Lung (tissue), 17 donors: ENCODE measurements at places on chromosomes 2 and 18.

GRCh38 chr2:236576087-236576486, 6.5 kb downstream of the ACKR3 start:
- peak; percentile 83 for DNase-seq
- no peaks in the 10 kb centered on the region for H3K27me3 ChIP-seq
- H3K4me1 ChIP-seq, result peaks cover 2% of the 10 kb centered on the region
- no peak overlapping the region for H3K4me3 ChIP-seq
- H3K27ac ChIP-seq, result no peak overlapping the region
- peaks cover 6% of the 10 kb centered on the region for H3K36me3 ChIP-seq

DNA sequence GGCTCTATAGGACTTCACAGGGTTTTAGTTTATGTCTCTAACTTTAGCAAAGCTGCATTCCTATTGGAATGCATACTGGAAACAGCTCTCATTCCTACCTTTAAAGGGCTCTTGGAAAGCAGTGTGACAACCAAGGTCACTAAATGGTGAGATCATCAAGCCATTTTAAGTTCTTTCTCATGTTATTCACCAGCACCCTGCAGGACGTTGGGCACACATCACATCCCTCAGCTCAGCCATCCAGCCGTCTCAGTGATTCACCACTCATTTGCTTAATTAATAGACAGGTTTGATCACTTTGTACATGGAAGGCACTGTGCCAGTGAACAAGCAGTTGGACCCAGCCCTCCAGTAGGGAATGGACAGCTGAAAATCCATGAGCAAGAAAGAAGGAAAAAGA, 32.2 kb upstream of the RBM44 start:
- no peaks in the 10 kb centered on the region for H3K27me3 ChIP-seq
- H3K36me3 ChIP-seq, result peaks cover 20% of the 10 kb centered on the region

DNA sequence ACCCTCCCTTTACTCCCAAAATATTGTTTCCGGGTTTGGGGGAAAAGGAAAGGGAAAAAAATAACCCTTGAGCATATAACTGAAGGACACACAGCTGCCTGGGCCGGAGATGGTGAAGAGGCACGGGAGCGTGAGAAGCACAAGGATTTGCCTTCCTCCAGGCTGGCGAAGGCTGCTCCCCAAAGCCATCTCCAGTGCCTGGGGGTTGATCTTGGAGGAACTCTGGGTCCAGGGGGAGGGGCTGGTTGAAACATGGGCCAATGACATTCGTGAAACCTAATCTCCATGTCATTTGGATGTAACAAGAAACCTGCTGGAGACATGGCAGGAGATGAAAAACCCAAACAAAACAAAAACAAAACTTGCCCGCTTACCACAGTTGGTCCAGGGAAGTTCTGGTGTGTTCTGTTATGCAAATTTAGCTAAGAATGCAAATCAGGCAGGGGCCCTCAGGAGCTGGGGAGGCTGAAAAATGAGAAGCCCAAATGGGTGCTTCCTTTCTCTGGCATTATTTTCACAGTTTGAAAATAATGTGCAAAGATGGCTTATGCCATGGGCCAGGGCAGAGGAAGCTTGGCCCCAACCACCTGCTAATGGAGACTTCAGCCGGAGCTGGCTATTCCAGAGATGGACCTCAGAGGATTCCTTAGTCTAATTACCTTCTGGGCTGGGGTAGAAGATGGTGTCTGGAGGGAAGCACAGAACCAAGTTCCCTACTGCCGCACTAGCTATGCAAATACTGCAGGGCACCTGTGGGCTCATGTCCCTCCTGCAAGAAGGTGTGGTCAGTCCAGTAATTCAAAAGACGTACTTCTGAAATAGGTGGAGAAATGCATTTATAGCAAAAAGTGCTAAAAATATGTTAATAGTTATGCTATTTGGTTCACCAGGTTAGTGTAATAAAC, 180.9 kb downstream of the BCL2 start:
- H3K4me1 ChIP-seq, result no peaks in the 10 kb centered on the region
- H3K27me3 ChIP-seq, result no peaks in the 10 kb centered on the region
- peak overlapping the region; percentile 26 for H3K27ac ChIP-seq
- no peak overlapping the region for H3K4me3 ChIP-seq
- no peaks in the 10 kb centered on the region for H3K36me3 ChIP-seq
- peak; percentile 55 for DNase-seq

DNA sequence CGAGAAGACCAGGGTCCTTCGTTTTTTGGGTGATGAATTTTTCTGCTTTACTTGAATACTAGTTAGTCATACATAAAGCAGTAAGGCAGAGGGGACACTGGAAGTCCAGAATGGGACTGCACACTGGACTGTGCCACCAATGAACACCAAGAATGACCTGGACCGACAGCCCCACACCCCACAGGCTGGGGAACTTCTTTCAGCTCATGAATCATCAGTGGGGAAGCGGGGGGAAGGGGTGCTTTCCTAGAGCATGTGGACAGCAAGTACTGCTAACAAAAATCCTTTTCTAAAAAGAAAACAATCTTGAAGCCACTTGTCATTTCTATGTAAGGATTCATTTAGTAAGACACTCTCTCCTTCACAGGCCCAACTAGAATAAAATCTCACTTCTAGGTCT, 86.0 kb downstream of the DTNB start:
- H3K36me3 ChIP-seq, result no peaks in the 10 kb centered on the region
- no peaks in the 10 kb centered on the region for H3K4me1 ChIP-seq
- no peak overlapping the region for H3K27ac ChIP-seq
- DNase-seq, result no peak
- no peak overlapping the region for H3K4me3 ChIP-seq

- H3K4me3 ChIP-seq, result no peak overlapping the region
- DNase-seq, result no peak
- no peak overlapping the region for H3K27ac ChIP-seq
These were observed 15.5 kb upstream of the CD8A start for GRCh38 chr2:86806059-86806857.

DNA sequence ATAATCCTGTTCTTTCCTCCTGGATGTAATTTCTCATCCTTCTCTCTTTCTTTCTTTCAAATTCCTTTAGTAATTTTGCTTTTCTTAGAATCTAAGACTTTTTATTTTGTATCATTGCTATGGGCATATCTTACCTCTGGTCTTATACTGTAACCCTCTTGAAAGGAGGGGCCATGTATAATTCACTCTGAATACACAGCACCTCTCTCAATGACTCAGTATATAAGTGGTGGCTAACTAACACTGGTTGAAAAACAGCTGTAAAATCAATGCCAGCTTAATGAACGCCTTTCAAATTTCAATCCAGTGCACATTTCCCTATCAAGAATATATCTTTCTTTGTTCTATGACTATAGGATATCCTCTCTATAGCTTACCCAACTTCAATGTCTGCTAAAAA, 53.7 kb downstream of the CWC22 start:
- H3K27ac ChIP-seq, result no peak overlapping the region
- H3K36me3 ChIP-seq, result peaks cover 18% of the 10 kb centered on the region
- no peaks in the 10 kb centered on the region for H3K4me1 ChIP-seq
- no peak for DNase-seq

DNA sequence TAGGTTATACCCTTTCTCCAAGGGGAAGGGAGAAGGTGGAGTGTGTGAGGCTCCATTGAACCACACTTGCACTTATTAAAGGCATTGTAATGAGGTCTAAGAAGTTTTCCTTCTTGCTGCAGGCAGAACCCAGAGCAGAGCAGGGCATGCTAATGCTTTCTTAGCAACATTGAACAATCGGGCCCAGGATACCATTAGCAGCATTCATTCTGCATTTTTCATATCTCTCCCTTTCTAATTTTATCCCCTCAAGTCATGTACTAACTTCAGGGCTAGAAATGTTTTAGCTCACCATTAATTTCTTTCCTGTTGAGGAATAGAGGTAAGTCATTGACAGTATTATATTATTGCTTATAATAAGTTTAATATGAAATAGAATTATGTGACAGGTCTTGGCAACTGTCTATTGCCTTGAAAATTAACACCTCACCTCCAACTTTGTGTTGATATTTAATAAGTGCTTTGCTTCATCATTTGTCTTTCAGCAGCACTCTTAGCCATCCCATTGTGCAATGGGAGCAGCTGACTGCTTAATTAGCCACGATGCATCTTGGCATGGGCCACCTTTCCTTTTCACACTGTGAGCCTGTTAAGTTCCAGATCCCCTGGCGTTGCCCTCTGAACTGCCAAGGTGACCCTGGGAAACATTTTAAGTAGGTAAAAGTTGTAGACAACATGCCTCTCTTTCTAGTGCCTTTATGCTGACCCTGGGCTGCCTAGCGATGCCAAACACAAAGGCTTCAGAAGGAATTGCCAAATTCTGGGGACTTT, 300.8 kb upstream of the MEX3C start:
- H3K4me3 ChIP-seq, result no peak overlapping the region
- H3K27me3 ChIP-seq, result no peaks in the 10 kb centered on the region
- H3K27ac ChIP-seq, result no peak overlapping the region
- H3K4me1 ChIP-seq, result no peaks in the 10 kb centered on the region

DNA sequence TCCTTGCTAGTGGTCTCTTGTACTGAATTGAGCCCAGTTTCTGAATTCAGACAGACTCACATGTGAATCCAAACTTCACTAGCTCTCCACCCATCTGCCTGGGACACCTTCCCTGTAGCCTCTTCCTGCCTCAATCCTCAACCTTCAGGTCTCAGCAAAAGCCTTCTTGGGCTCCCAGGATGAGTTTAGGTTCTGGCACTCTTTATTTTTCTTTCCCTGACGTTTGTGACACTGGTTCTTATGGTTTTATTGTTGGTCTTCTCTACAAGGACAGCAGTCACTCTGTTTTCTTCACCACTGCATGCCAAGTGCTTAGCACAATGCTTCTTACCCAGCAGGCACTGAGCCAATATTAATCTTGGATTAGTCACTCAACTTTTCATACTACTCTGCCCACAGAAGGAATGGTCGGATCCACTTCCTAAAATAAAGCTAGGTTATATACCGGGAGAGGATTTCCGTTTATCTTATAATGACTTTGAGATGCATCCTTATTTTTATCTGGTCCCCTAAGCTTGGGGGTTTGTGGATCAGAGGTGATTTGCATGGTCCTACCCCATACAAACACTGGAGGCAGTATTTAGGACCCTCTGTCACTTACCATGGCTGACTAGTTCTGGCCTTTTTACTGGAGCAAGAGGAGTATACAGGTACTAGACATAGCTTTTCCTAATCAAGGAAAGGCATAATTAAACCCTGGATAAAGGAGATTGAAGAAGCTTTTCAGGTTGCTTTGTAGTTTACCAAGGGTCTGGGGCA, 186.3 kb downstream of the MYCN start:
- H3K4me3 ChIP-seq, result no peak overlapping the region
- H3K4me1 ChIP-seq, result no peaks in the 10 kb centered on the region
- DNase-seq, result no peak
- no peaks in the 10 kb centered on the region for H3K27me3 ChIP-seq
- H3K27ac ChIP-seq, result no peak overlapping the region

GRCh38 chr2:227479865-227480475, 8.0 kb downstream of the AGFG1 start:
- H3K27ac ChIP-seq, result no peak overlapping the region
- no peak overlapping the region for H3K4me3 ChIP-seq
- H3K36me3 ChIP-seq, result no peaks in the 10 kb centered on the region
- H3K4me1 ChIP-seq, result peaks cover 5% of the 10 kb centered on the region

DNA sequence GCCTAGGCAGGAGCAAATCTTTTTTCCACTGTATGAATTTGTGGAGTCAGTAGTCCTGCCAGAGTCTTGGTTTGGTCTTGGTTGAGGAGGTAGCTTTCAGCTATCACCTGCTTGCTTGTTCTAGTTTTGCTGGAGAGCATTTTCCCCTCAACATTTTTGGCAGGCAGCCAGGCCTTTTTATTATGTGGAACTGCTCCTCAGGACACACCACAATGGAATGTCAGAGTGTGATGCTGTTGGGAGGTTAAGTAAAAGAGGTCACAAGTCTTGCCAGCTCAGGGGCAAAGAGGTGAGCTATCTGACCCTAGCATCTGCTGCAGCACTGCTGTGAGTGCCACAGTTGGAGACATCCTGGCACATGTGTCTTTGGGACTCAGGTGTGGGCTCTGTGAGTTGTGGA, 258.0 kb downstream of the CNTNAP5 start:
- no peak overlapping the region for H3K4me3 ChIP-seq
- H3K4me1 ChIP-seq, result no peaks in the 10 kb centered on the region
- no peaks in the 10 kb centered on the region for H3K27me3 ChIP-seq

- no peak within 1 kb of the TSS for H3K4me3 ChIP-seq
- DNase-seq, result peak; percentile 58
- no peaks in the 10 kb centered on the region for H3K36me3 ChIP-seq
- no peaks in the 10 kb centered on the region for H3K27me3 ChIP-seq
- no peaks in the 10 kb centered on the region for H3K4me1 ChIP-seq
These were observed at the start of gene WIPF1 for GRCh38 chr2:174597345-174598047. TSS of gene WIPF1 (minus strand) at chr2:174597804. CDS start at chr2:174585573, 12,231 bp downstream.

DNA sequence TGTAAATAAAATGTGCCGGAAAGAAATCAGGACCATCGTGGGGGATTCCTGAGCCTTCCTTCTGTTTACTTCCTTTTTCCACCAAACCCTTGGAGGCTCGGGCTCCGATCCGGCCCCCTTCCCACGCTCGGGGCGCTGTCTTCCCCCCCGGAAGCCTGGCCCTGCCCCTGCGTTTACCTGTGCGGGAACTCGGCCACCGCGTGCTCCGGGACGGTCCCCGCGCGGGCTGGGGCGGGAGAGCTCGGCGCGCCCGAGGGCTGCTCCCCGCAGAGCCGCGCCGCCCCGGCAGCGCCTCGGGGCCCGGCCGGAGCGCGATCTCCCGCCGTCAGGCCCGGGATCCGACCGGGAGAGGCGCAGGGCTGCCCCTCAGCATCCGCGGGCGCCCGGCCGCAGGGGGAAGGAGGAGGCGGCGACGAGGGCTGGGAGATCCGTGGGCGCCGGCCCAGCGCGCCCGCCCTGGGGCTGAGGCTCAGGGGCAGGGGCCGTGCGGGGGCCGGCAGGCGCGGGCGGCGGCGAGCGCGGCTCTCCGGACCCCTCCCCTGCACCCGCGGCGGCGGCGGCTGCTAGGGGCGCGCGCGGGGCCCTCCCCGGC, 435 bp downstream of the ADCY3 start:
- H3K36me3 ChIP-seq, result peaks cover 4% of the 10 kb centered on the region
- H3K4me1 ChIP-seq, result peaks cover 4% of the 10 kb centered on the region
- peak overlapping the region; percentile 50 for H3K4me3 ChIP-seq
- peak overlapping the region; percentile 49 for H3K27ac ChIP-seq

- DNase-seq, result peak; percentile 76
- H3K27ac ChIP-seq, result no peak overlapping the region
- no peaks in the 10 kb centered on the region for H3K36me3 ChIP-seq
These were observed 118.8 kb upstream of the B3GNT2 start for GRCh38 chr2:62076980-62077638.

DNA sequence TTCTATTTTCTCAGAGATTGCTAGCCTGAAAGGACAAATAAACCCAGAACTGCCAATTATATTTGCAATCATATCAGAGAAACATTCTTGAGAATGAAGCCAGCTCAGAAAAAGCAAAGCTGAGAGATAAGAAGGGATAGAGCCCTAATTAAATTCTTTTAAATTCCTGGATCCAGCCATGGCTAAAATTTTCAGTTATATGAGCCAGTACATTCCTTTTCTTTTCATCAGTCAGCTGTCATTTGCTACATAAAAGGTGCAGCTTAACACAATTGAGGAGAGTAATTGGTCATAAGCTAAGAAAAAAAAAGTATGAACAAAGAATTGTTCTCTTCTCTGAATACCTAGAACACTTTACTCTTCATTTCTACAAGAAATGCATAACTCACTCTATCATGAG, 303.5 kb upstream of the FIGN start:
- no peak for DNase-seq
- no peak overlapping the region for H3K4me3 ChIP-seq
- H3K27ac ChIP-seq, result no peak overlapping the region
- no peaks in the 10 kb centered on the region for H3K4me1 ChIP-seq
- H3K27me3 ChIP-seq, result no peaks in the 10 kb centered on the region
